ENCODE measurements at places on chromosomes 1 and 21. TPM values are rescaled to one million over a fixed set of nuclear protein-coding genes. Genes with fewer than 3 reads are reported as not detected.

TTC22 gene
- 0.03 TPM for polyA plus RNA-seq

DNA sequence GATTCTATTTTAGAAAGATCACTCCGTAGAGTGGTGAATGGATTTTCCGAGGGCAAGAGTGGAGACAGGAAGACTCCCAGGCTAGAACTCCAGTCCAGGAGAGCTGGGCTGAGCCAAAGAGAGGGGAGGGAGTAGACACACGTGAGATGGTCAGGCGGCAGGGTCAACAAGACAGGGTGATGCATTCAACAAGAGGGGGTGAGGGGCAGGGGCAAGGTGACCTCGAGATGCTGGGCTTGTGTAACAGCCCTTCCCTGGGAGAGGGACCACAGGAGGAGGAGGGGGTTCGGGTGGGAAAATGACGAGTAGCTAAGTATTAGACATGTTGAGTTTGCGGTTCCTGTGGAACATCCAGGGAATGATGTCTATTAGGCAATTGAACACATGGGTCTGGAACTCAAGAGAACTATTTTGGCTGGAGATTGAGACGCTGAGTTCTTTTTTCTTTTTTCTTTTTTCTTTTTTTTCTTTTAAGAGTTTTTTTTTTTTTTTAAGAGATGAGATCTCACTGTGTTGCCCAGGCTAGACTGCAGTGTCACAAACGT is 13.3 kb downstream of the RSPO1 start:
- no peak for DNase-seq

RIPK4 gene
- not detected for polyA plus RNA-seq

TMEM200B gene
- 0.55 TPM for polyA plus RNA-seq

GRCh38 chr1:90358448-90358847 is 358.7 kb downstream of the BARHL2 start:
- DNase-seq, result no peak
